HFFc6 (cell line): ENCODE measurements at places on chromosomes 4 and X.

DNA sequence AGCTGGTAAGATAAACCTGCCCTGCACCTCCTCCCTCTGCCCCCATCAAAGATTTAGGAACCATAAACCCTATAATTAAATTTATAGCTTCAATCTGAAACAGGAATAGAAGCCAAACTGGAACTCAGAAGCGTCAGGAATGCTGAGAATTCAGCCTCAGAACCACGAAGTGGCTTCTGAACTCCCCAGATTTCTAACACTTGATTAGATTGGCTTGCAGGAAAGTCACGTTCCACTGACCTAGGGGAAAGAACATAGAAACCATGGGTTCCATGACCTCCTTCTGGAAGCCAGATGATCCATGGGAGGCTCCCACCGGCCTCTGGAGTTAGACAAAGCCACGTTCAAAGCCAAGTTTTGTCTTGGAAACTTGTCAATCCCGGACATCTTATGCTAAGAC lies 356.5 kb downstream of the MID1IP1 start:
- no peak for DNase-seq

- no peak for DNase-seq
These were observed 114.6 kb upstream of the CBR4 start for GRCh38 chr4:169124661-169125060.

GRCh38 chr4:38775326-38775725 lies 7.5 kb downstream of the TLR10 start:
- DNase-seq: no peak

- no peak for DNase-seq
These were observed 74.2 kb downstream of the SMARCA5 start for GRCh38 chr4:143587703-143588102.

DNA sequence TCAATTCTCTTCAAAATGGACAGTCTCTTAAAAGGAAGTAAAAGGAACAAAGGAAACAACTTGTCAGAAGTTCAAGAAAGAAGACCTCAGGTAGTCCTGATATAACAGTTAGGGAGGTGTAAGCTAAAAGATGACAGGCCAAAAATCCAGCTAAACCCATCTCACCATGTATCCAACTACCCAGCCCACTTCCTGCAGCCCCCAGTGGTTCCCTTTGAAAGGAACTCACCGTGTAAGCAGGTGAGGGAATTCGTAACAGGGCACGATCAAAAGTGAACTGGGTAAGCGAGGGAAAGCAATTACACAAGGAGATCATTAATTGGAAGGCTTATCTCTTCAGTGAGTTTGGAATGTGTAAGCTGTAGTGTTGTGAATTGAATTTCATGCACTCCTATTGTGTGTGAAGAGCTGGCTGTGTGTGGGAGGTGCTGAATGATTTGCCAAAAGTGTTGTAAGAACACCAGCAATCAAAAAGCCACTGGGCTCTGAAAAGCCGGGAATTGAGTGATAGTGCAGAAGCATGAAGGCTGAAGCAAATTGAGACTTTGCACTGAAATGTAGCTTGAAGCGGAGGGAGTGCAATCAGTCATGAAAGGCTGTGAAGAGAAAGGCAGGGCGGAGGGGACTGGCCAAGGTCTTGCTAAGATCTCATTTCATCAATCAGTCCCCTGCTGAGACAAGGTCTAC lies 914.2 kb upstream of the LCORL start:
- DNase-seq: no peak
